Central memory CD8-positive, alpha-beta T cell (primary cell): ENCODE measurements at places on chromosomes 6 and 20.

DNA sequence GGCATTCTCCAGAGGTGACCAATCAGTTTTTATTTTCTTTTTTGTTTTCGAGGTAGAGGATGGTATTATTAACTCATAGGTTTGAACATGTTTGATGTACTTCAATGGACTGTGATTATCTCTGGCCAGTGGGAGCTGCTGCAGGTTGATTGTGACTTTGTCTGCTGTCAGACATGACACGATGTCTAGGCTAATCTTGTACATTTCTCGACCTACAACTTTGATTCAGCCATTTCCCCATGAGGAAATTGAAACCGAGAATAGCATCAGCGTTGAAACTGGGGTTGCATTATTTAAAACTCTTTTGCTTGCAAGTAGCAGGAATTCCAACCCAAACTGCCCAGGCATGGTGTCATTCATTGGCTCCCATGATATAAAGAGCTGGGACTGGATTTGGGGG is 218.9 kb downstream of the CDH26 start:
- no peak for DNase-seq

GRCh38 chr20:24908642-24909041 is 40.4 kb upstream of the CST7 start:
- no peak for DNase-seq

- DNase-seq: no peak
These were observed 70.9 kb downstream of the SASH1 start for GRCh38 chr6:148413321-148414091.

DNA sequence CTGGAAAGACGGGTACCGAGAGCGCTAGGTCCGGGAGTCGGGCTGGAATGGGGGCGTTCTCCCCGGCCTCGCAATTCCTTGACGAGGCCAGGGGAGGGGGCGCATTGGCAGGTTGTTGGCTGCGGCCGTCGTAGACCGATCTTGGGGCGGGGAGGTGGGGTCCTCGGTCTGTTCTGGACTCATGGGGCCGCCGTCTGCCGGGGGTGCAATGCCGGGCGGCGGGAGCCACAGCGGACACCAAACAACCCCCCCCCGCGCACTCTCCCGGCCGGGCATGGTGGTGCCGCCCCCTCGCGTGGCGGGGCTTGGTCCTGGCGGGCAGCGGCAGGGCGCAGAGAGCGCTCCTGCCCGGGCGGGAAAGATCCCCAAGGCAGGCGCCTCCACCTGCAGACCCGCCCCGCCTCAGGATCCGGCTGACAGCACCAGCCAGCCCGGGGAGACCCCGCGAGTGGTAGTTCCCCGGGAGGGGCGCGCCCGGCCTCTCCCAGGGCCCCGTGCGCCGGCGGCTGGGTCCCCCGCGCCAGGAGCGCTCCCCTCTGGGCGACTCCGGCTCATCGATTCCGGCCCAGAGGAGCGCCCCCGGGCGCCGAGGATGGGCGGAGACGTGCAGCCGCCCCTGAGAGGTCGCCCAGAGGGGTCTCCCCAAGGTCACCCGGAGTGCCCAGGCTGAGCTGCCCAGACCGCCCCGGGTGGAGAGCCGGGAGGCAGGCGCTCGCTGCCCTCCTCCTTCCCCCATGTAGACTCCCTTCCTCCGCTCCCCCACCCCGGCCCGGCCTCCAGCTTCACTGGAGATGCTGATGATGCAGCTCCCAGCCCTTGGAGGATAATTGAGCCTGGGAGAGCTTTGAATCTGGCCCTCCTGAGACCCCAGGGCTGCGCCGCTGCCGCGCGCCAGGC is 709 bp downstream of the PPP1R16B start:
- DNase-seq: peak; percentile 51

DNA sequence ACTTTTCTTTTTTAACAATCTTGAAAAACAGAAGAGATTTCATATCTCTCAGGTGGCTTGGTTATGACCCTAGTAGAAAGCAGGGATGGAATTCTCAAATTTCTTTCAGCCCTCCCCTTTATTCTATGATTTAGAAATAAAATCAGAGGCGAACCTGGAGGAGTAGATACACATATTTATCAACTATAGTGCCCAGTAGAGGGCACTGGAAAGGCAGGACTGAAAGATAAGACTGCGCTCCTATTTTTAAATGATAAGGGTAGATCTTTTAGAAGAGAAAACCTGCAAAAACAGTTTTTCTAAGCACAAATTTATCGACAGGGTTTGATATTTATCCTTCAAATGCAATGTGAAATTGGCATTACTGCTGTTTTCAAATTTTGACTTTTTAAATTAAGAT is 1296.6 kb downstream of the EPHA7 start:
- no peak for DNase-seq

DNA sequence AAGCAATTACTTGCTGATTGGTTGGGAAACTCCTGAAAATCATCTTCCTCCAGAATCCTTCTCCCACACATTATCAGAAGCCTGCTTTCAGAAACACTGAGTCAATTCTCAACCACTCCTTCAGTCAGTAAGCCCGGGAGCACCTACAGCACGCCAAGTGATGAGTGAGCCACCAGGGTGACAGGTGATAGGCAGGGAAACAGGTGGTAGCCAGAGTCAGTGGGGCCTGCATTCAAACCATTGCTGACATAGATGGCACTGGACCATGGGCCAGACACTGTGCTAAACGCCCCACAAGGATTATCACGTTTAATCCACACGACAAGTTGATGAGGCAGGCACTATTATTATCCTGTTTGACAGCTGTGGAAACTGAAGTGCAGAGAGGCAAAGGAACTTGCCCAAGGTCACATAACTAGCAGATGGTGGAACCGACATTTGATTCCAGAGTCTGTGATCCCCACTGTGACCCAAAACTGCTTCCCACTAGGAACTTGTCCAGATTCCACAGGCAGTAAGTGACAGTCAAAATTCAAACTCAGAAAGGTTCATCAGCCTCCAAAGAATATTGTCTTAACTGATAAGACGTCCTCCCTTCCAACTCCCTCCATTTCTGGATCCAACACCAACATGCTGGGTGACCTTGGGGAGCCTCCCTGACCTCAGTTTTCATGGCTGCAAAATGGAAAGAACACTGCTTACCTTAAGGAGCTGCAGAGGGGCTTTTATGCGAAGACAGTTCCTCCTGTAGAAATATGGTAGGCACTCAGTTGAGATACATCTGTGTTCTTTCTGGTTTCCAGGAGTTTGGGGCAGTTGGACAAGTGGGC is 23.9 kb upstream of the TOP1 start:
- no peak for DNase-seq

DNA sequence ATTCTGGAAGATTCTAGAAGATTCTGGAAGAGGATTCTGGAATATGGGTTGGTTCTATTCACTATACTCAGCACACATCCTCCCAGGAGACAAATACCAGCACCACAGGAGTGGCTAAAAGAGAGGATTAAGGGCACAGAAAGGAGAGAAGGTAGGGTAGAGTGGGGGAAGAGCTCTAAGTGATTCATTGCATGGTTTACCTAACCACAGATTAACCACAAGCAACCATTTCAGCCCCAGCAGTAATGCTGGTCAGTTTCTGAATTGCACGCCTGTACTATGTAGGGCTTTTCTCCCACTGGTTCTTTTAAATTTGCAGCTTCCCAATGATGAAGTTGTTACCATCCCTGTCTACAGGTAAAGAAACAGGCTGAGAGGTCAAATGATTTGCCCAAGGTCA is 192.7 kb upstream of the PMEPA1 start:
- no peak for DNase-seq

- DNase-seq: no peak
These were observed 17.9 kb downstream of the MDGA1 start for GRCh38 chr6:37679539-37680476.

- DNase-seq: no peak
These were observed 79.4 kb downstream of the SASH1 start for GRCh38 chr6:148422085-148422484.

DNA sequence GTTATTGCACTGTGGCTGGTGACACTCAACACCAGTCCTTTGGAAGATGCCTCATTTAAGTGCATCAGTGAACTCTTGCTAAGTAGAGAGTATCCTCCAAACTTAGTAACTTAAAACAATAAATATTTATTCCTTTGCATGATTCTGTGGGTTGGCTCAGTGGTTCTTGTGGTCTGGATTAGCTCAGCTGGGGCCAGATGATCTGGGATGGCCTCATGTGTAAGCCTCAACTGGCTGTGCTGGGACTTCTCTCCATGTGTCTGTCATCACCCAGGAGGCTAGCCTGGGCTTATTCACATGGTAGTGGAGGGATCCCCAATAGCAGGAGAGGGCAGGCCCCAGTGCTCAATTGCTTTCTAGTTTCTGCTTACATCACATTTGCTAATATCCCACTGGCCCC is 8.3 kb downstream of the LRRN4 start:
- DNase-seq: no peak

DNA sequence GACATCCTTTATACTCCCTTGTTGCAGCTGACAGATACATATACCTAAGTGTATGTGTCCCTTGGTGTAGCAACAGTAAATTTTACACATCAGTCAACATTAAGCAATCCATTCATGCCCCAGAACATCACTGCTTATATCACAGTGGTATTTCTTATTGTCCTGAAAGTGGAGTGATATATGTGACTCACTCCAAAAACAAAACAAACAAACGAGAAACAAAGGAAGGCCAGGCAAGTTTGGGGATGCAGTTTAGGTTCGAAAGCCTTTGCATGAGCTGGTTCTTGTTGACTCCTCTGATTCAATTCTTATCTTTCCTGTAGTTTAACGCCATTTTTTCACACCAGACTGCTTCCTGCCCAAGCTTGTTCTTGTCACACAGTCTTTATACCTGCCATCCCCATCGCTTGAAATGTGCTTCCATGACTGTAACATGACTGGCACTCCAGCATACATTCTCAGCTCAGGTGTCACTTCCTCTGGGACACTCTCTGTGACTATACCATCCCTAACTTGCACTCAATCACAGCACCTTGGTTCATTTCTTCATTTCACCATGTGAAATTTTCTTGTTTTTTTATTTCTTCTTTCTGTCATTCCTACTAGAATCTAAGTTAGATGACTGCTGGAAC is 125.0 kb upstream of the TSHZ2 start:
- DNase-seq: no peak

- no peak for DNase-seq
These were observed 1.9 kb downstream of the CST9L start for GRCh38 chr20:23566199-23566932.

GRCh38 chr6:62541502-62541901 is 255.5 kb upstream of the KHDRBS2 start:
- no peak for DNase-seq

GRCh38 chr6:69817358-69817757 is 20.5 kb upstream of the LMBRD1 start:
- DNase-seq: no peak

GRCh38 chr20:19018881-19019280 is 193.6 kb upstream of the SLC24A3 start:
- no peak for DNase-seq

- no peak for DNase-seq
These were observed 64.3 kb downstream of the CDH22 start for GRCh38 chr20:46243707-46244628.

GRCh38 chr20:18057101-18057993 is at the start of gene OVOL2:
OVOL2 (minus strand) TSS chr20:18057916; CDS start chr20:18057634, 282 bp downstream.
- DNase-seq: no peak

GRCh38 chr6:2667617-2668016 is 83.1 kb downstream of the MYLK4 start:
- DNase-seq: no peak

DNA sequence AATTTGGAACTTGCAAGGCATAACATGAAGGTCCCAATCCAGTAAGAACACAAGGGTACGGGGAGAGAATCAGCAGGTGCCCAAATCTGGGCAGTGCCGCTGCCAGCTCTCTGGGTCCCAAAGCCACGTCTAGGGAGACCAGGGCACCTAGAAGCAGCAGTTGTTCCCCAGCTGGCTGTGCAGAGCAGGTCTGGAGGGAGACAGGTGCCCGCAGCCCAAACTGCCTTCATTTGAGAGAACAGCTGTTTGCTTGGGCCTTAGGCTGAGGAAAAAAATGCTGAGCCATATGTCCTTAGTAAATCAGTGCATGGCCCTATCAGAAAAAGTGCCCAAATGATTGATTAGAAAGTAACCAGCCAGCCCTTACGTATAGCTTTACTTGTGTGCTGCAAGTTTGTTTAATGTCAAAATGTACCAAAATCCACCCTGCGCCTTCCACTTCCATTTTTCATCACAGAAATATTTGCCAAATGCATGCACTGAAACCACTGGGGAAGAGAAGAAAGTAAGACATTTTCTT is 9.1 kb upstream of the PRELID3B start:
- no peak for DNase-seq

GRCh38 chr20:52985687-52986086 is 13.5 kb downstream of the TSHZ2 start:
- no peak for DNase-seq

DNA sequence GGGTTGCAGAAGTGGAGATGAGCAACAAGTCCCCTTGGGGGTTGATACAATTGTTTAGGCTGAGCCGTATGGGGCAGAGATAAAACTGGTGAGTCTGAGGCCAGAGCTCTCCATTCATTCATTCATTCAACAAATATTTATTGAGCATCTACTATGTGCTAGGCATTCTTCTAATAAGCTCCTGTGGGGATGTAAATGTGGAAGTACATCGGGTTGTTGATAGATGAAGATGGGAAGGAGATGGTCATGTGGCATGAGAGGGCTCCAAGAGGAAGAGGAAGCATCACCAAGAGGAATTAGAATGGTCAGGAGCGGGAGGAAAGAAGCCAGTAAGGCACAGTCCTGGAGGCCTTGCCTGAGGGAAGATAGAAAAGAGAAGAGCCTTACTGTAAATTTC is 98.7 kb upstream of the MLN start:
- no peak for DNase-seq

DNA sequence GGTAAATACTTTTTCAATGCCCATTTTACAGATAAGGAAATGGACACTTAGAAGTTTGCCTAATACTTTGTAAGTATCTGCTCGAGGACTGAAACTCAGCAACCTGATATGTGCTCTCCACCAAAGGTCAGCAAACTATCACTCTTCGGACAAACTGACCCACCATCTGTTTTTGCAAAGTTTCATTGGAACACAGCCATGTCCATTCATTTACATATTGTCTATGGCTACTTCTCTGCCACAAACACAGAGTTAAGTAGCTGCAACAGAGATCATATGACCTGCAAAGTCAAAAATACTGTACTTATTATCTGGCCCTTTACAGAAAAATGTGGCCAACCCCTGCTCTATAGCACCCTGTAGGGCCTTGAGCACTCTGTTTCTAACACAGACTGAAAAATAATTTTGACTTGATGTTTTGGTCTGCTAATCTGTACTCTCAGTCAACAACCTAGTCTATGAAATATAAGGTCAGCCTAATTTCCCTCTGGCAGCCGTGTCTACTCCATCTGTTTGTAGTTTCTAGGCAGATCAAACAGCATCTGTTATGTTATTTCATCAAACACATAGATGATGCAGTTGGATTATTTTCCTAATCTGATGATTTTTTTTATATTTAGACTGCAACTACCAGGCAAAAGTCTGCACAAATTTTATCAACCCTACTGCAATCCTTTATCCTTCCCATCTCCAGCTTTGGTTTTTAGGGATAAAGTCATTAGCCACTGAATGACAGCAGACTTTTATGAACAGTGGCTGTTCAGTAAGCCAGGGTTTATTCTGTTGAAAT is 41.4 kb upstream of the BEND6 start:
- DNase-seq: no peak

DNA sequence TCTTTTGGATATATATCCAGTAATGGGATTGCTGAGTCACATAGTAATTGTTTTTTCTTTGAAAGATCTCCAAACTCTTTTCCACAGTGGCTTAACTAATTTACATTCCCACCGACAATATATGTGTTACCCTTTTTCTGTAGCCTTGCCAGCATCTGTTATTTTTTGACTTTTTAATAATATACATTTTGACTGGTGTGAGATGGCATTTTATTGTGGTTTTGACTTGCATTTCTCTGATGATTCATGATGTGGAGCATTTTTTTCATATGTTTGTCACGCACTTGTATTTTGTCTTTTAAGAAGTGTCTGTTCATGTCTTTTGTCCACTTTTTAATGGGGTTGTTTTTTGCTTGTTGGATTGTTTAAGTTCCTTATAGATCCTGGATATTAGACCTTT is 58.9 kb upstream of the OPRM1 start:
- no peak for DNase-seq
